Activated CD8-positive, alpha-beta memory T cell treated with anti-CD3 and anti-CD28 coated beads, Interleukin-2, amount 10 ng/mL, durations not matched to agents 7 days and 5 days (primary cell): ENCODE measurements at places on chromosomes 4 and X. TPM values are rescaled to one million over a fixed set of nuclear protein-coding genes. Genes with fewer than 3 reads are reported as not detected.

- DNase-seq: no peak
Observed at GRCh38 chrX:154131955-154132354, 12.1 kb upstream of the OPN1LW start.

DNA sequence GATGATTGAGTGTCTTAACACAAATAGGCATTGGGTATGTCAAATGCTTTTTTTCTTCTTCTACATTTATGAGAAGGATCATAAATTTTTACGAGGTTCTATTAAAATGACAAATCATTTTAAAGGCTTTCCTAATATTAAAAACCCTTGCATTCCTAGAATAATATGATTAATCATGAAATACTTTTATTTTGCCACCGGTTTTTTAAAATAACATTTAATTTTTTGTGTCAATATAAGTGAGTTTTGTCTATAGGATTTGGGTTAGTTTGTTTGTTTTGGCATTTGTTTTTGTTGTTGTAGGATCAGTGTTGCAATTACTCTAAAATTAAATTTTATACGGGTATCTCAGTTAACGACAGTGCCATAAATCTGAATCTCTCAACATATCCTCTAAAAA lies 169.7 kb upstream of the STK26 start:
- DNase-seq: no peak

DNA sequence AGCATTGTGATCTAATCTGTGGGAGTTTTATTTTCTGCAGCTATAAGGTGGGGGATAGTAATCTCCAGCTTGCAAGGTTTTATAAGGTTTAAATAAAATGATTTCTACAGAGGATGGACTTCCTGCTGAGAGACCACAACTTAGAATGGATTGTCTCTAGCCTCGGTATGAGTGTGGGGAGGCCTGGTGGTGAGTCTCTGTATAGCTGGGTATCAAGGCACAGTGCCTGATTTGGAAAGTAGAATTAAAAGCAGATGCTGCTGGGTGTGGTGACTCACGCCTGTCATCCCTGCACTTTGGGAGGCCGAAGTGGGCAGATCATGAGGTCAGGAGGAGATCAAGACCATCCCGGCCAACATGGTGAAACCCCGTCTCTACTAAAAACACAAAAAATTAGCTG lies 162.0 kb upstream of the GATB start:
- DNase-seq: no peak

DNA sequence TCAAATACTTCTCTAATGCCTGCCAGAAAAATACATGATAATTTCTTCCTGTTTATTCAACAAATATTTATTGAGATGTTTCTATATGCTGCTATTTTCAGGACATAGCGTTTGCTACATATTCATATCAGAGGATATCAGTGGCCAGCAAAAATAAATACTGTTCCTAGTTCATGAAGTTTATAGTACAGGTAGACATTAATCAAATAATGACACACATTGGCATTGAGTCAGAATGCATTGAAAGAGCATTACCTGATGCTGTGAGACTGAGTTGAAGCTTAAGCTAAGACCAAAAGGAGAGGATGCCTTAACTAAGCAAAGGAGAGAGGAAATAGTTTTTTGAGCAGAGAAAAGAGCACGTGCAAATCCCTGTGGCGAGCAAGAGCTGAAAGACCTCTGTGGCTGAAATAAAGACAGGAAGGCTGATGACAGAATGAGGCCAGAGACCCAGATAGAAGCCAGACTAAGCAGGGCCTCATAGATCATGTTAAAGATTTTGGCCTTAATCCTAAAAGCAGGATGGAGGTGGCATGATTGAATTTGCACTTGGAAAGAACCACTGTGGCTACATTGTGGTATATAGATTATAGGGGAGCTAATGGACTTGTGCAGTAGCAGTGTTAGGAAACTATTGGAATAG lies 36.2 kb downstream of the FAM241A start:
- DNase-seq: no peak

DNA sequence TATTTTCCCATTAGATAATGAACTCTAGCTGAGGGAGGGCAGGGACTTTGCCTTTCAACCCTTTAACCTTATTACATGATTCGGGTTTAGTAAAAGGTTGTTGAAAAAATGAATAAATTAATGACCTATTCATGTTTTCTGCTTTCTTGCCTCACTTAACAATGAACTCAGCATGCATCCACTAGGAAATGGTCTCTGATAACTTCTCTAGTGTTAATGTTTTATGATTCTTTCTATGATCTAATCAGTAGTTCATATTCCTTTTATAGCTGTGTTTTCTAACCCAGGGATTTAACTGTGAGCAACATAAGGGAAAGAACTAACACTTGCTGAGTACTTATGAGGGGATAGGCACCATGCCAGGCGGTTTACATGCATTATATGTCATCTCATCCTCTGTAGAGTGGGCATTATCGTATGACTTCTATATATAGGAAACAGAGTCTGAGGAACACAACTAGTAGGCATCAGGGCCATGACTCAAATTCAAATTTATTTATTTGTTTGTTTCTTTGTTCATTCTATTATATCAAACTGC lies 236.7 kb upstream of the MAB21L2 start:
- no peak for DNase-seq

The ABLIM2 gene
- total RNA-seq: 0.19 TPM

The NKX3-2 gene
- not detected for total RNA-seq

The ANXA5 gene
- 152 TPM for total RNA-seq

The CNOT6L gene
- 107 TPM for total RNA-seq
